ENCODE measurements at places on chromosomes 7 and 10. TPM values are rescaled to one million over a fixed set of nuclear protein-coding genes. Genes with fewer than 3 reads are reported as not detected.

RBM20 gene
- total RNA-seq: under 0.01 TPM

DHTKD1 gene
- total RNA-seq: 21.8 TPM

OR2A7 gene
- total RNA-seq: not detected

BEND7 gene
- total RNA-seq: 10.1 TPM

CRHR2 gene
- not detected for total RNA-seq

MPP7 gene
- 0.86 TPM for total RNA-seq

OR9A2 gene
- not detected for total RNA-seq

C10orf62 gene
- total RNA-seq: 0.10 TPM

PROSER2 gene
- 10.0 TPM for total RNA-seq

RBP4 gene
- not detected for total RNA-seq

GIMAP8 gene
- 49.6 TPM for total RNA-seq

CHRM2 gene
- not detected for total RNA-seq

AHR gene
- total RNA-seq: 117 TPM

AOC1 gene
- total RNA-seq: not detected

ZNF467 gene
- 9.5 TPM for total RNA-seq

FAM237B gene
- total RNA-seq: not detected

BAMBI gene
- total RNA-seq: 1.9 TPM

EBLN1 gene
- total RNA-seq: not detected

PLEKHS1 gene
- total RNA-seq: under 0.01 TPM

EPHB4 gene
- 468 TPM for total RNA-seq

All from vein endothelial cell (primary cell).